Peyer's patch (tissue), 4 donors: ENCODE measurements at places on chromosomes 6 and 20. TPM values are rescaled to one million over a fixed set of nuclear protein-coding genes. Genes with fewer than 3 reads are reported as not detected.
A peak's percentile ranks its signal among the peaks of the same experiment; 100 is the strongest.

GRCh38 chr6:109493865-109494264 is 10.8 kb upstream of the ZBTB24 start:
- no peak overlapping the region for H3K27ac ChIP-seq
- no peaks in the 10 kb centered on the region for H3K4me1 ChIP-seq
- no peaks in the 10 kb centered on the region for H3K27me3 ChIP-seq
- no peak for DNase-seq
- no peak overlapping the region for H3K4me3 ChIP-seq

- H3K36me3 ChIP-seq: no peaks in the 10 kb centered on the region
- peak; percentile 81 for DNase-seq
- no peaks in the 10 kb centered on the region for H3K4me1 ChIP-seq
These were observed 3.6 kb upstream of the MATN4 start for GRCh38 chr20:45311589-45312211.

DNA sequence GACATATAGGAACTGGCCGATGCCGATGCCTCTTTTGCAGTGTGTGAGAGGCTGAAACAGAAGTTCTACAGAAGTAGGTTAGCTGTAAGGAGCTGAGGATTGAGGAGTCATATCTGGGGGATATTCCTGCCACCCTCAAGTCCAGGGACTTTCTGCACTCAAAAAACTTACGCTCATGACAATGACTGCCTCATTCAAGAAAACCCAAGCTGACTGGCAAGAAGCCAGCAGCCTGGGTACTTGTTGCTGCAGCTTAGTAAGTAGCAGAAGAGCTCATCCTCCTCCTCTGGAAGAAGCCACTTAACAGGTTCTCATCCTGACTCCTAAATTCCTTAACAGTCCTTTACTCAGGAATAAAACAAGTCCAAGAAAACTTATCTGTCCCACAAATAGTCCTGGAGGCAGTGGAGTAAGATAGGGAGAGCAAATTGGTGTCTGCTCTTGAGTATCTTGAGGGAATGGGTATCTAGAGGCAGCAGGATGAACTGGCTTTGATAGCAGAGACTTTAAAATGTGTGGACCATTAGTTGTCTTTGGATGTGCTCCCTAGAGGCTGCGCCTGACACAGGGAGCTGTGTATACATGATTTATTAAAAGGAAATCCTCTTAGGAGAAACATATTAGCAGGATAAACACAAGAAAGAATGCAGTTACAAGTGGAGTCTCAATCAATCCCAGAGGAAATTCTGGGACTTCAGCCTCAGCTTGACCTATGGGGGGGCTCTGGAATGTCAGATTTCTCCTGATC is 7.4 kb downstream of the CALHM5 start:
- DNase-seq: no peak
- H3K27me3 ChIP-seq: no peaks in the 10 kb centered on the region

Gene PPP1R3G
- 0.35 TPM for total RNA-seq

GRCh38 chr6:13563009-13563408 is 11.4 kb upstream of the SIRT5 start:
- H3K27ac ChIP-seq: no peak overlapping the region
- no peak overlapping the region for H3K4me3 ChIP-seq
- H3K4me1 ChIP-seq: no peaks in the 10 kb centered on the region

DNA sequence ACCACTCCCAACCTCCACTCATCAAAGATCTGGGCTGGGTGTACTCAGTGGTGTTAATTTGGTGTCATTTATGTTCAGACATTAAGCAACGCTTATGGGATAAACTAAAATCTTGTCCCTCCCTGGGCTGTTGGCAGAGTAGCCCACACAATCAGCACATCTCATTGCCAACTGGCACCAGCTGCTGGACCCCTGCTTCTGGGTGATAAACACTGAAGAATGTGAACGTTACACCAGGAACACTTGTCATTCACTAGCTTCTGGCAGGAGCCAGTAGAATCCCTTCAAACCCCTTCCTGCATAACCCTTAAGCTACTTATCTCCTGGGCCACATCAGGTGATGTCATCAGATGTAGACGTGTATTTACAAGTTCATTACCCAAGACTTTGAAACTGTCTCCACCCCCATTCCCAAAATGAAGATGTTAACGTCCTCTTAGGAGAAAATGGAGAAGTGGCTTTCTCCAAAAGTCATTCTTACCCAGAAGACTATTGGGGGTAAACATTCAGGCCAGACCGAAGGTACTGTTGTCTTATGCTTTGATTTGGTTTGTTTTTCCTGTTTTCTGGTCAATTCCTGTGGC is 107.8 kb upstream of the CD93 start:
- no peaks in the 10 kb centered on the region for H3K27me3 ChIP-seq
- H3K4me3 ChIP-seq: no peak overlapping the region
- no peaks in the 10 kb centered on the region for H3K36me3 ChIP-seq
